A549 treated with DMSO at 1 μM for 4 hours (cell line): ENCODE measurements at places on chromosomes 1 and 21. TPM values are rescaled to one million over a fixed set of nuclear protein-coding genes. Genes with fewer than 3 reads are reported as not detected.

ACOT11 gene
- total RNA-seq: 1.7 to 2.3 TPM (median 2.1 TPM) in 5 replicates

NHLH1 gene
- 0.33 to 0.71 TPM (median 0.38 TPM) in 5 replicates for total RNA-seq

UQCRHL gene
- 5.7 to 8.0 TPM (median 6.9 TPM) in 5 replicates for total RNA-seq

IL20 gene
- total RNA-seq: not detected in 5 replicates

ABCG1 gene
- total RNA-seq: 2.1 to 3.7 TPM (median 2.4 TPM) in 5 replicates

CRB1 gene
- not detected in 5 replicates for total RNA-seq

FCRLB gene
- total RNA-seq: 1.2 to 1.9 TPM (median 1.7 TPM) in 5 replicates

C4BPA gene
- total RNA-seq: 0.48 to 1.0 TPM (median 0.64 TPM) in 5 replicates

TSSK3 gene
- total RNA-seq: 0.09 to 0.37 TPM in 2 of 5 replicates, not detected in the others

NPHS2 gene
- total RNA-seq: not detected in 5 replicates

ENAH gene
- 75.4 to 108 TPM (median 95.6 TPM) in 5 replicates for total RNA-seq

CNR2 gene
- total RNA-seq: not detected in 5 replicates

NFYC gene
- total RNA-seq: 33.6 to 42.5 TPM (median 40.0 TPM) in 5 replicates

PM20D1 gene
- total RNA-seq: not detected in 5 replicates

CCDC17 gene
- 0.35 to 0.68 TPM (median 0.49 TPM) in 5 replicates for total RNA-seq

LEMD1 gene
- not detected in 5 replicates for total RNA-seq

GRIK3 gene
- not detected in 5 replicates for total RNA-seq

UBE2U gene
- not detected in 5 replicates for total RNA-seq

ATP5PO gene
- 137 to 152 TPM (median 142 TPM) in 5 replicates for total RNA-seq

TCP10L gene
- total RNA-seq: 0.40 to 1.2 TPM (median 0.59 TPM) in 5 replicates

CA6 gene
- total RNA-seq: not detected in 5 replicates

CLDN8 gene
- total RNA-seq: not detected in 5 replicates

ITLN2 gene
- total RNA-seq: 0.14 to 0.30 TPM (median 0.14 TPM) in 3 of 5 replicates, not detected in the others

VWA5B1 gene
- not detected in 5 replicates for total RNA-seq
